ENCODE measurements at places on chromosomes 1 and 21. TPM values are rescaled to one million over a fixed set of nuclear protein-coding genes. Genes with fewer than 3 reads are reported as not detected.

KCNJ15 gene
- total RNA-seq: 0.72 TPM

TMEM183A gene
- total RNA-seq: 24.3 TPM

C1orf105 gene
- 21.9 TPM for total RNA-seq

C1orf56 gene
- total RNA-seq: 7.3 TPM

GRCh38 chr21:37244501-37245095 is 22.5 kb downstream of the VPS26C start:
- no peak for DNase-seq

DNA sequence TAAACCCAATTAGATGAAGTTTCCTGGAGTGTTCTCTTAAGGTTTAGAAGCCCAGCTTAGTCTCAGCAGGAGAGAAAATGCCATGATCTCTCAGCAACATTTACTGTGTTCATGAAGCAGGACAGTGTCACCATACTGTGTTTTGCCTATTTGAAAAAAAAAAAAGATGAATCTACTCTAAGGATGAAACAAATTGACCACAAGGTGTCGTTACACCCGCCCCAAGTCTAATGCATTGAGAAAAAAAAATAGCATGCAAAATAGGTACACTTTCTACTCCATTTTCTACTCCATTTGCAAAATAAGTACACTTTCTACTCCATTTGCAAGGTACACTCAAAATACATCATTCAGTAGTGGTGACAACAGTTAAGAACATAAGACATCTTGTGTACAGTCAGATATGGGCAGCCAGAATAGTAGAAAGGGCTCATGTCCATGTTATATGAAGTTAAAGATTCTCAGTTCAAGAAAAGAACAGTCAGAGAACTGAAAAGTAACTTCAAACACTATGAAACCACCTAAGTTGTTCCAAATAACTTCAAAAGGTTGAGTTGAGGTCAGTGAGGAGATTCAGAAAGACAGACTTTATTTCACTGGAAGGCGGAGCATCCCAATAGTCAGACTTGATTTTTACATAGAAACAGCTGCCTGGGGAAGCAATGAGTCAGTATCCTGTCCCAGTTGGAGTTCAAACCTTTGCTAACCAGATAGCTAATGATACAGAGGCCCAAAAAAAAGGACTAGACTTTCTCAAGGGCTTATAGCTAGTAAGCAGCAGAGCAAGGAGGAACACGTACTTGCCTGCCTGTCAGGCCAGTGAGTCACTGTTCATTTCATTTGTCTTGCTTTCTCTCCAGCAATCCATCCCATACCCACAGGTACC is 13.3 kb downstream of the PLPPR5 start:
- no peak for DNase-seq

All from left ventricle myocardium superior (tissue), 1 donor.